ENCODE measurements at places on chromosomes 3 and 15.

DNA sequence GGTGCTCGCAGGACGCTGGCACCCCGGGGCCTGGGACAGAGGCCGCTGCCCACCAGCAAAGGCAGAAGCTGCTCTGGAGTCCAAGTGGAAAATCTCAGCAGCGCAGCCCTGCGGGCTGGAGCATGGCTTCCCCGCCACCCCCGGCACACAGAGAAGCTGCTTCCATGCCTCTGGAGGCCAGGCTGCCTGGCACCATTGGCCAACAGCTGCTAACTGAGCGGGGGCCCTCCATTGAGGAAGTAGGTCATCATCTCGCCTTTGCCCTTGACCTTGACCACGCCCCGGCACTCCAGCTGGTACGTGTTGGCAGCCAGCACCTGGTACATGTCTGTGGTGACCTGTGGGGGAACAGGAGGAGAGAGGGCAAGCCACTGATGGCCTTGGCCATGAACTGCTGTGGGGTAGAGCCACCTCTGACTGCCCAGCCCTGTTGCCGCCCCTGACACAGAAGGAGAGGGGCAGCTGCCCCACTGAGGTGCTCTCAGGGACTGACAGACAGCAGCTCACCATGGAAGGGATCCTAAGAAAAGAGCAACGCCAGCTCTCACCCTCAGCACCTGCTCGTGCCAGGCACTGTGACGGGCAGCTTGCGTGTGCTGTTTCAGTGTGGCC is 82.8 kb downstream of the SEC22A start:
- DNase-seq, result no peak

GRCh38 chr15:73972984-73973682 is 19.0 kb downstream of the STOML1 start:
- DNase-seq, result peak; percentile 91

GRCh38 chr15:81945014-81945615 is 100.7 kb downstream of the MEX3B start:
- DNase-seq, result no peak

GRCh38 chr15:83289160-83289559 is 4.7 kb upstream of the BNC1 start:
- DNase-seq, result no peak

DNA sequence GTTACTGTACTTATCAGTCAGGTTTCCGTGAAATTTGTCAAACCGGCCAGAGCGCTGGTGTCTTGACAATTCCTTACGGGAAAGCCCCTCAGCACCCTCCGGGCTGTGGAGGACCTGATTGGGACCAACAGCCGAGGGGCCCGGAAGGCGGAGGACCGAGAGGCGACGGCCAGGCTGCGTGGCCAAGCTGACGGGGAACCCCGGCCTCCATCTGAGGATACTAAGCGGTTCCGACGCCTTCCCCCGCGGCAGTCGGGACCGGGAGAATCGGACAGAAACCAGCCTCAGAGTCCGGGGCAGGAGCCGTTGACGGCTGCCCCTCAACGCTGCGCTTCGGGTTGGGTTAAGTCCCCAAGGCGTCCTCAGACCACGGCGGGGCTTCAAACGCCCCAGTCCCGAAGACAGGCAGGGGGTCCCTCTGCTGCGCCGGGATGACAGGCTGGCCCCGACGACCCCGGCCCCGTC is 499 bp downstream of the ALDH1A2 start:
- DNase-seq, result peak; percentile 9

All from BE2C (cell line).